Activated naive CD4-positive, alpha-beta T cell treated with anti-CD3 and anti-CD28 coated beads, Interleukin-2, amount 10 ng/mL, durations not matched to agents 5 hours and 36 hours (primary cell): ENCODE measurements at places on chromosomes 13 and 19. TPM values are rescaled to one million over a fixed set of nuclear protein-coding genes. Genes with fewer than 3 reads are reported as not detected.

S1PR2 gene
- total RNA-seq: 5.2 TPM

CEBPA gene
- 0.14 TPM for total RNA-seq

RETN gene
- not detected for total RNA-seq

MAB21L1 gene
- total RNA-seq: not detected

PEG3 gene
- not detected for total RNA-seq

NBEA gene
- 0.31 TPM for total RNA-seq

ZNF497 gene
- total RNA-seq: 2.1 TPM

ZNF610 gene
- 1.1 TPM for total RNA-seq

FBXO17 gene
- not detected for total RNA-seq

ZNF552 gene
- total RNA-seq: 11.1 TPM

RXFP2 gene
- not detected for total RNA-seq

CBLC gene
- not detected for total RNA-seq

RNF225 gene
- 0.35 TPM for total RNA-seq

NCAN gene
- total RNA-seq: not detected

FXYD1 gene
- total RNA-seq: 6.3 TPM

DNAAF3 gene
- total RNA-seq: not detected

PODNL1 gene
- 0.50 TPM for total RNA-seq

ARL11 gene
- total RNA-seq: 1.7 TPM

ZNF729 gene
- total RNA-seq: not detected

TDRD12 gene
- 0.40 TPM for total RNA-seq

CEACAM4 gene
- not detected for total RNA-seq

CABP5 gene
- total RNA-seq: not detected

ZNF14 gene
- total RNA-seq: 9.5 TPM

SYNGR4 gene
- not detected for total RNA-seq
